ENCODE measurements at places on chromosomes 3 and 15.

- no peak for DNase-seq
Measured at GRCh38 chr3:30342318-30343060, 263.9 kb upstream of the TGFBR2 start.

DNA sequence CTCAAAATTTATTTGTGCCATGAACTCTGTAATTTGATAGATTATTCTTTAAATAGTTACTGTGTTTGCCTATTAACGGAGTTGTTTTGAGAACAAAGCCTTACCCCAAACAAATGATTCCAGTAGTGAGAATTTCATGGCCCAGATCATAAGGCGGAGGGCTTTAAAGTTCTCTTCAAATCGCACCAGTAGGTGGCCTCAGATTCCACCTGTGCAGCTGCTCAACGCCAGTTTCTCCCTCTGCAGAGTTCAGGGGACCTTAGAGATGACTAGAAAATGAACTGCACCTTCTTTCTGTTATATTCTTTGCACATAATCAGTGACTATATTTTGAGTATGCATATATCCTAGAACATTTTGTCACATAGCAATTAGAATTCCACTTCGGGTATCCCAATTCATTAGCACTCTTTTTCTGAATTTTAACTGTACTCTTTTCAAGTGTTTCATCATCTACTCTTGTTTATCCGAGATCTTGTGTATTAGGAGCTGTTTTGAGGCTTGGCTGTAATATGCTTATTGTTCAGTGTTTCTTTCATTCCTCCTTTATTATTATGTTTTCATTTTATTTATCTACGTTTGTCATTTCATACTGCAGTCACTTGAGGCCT is 232.6 kb upstream of the CHRM5 start:
- DNase-seq, result no peak

- no peak for DNase-seq
Measured at GRCh38 chr15:63338170-63338569, 43.5 kb downstream of the CA12 start.

DNA sequence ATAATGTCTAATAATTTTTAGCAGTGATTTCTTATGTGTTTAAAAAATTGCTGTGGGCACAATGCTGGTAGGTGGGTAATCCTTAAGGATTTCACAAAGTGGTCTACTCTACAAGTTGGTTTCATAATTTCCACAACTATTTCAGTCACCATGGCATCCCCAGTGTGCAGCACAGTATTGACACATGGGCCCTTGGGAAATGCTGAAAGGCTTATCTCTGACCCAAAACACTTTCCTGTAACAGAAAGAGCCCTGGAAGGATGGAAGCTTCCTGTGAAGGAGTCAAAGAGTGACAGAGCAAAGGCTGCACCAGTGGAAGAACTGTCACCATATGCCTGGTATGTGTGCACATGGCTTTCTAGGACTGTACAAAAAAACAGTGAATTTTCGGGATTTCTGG is 153.7 kb downstream of the ANO10 start:
- no peak for DNase-seq

- DNase-seq, result no peak
Measured at GRCh38 chr3:107412376-107412775, 35.1 kb downstream of the CCDC54 start.

GRCh38 chr15:58475573-58476524 is 44.1 kb downstream of the LIPC start:
- DNase-seq, result no peak

GRCh38 chr15:71136793-71137518 is 21.7 kb downstream of the THSD4 start:
- DNase-seq, result no peak

GRCh38 chr3:41405466-41405865 is 206.2 kb downstream of the CTNNB1 start:
- peak; percentile 22 for DNase-seq

DNA sequence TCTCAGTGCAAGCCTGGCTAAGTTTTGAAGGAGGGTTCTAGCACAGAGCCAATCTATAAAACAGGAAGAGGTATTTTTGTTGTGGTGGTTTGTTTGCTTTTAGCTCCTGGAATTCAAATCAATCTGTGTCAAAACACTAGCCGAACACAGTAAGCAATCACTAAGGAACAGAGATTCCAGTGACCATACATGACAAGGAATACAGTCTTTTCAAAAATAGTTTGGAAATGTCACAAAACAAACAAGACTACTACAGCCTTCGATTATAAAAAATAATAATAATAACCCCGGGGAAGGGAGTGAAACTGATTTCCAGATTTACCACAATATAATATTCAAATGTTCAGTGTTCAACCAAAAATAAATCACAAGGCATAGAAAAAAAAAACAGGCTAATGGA is 166.5 kb downstream of the OCA2 start:
- no peak for DNase-seq

GRCh38 chr15:33215941-33216872 is 21.7 kb upstream of the FMN1 start:
- no peak for DNase-seq

- no peak for DNase-seq
Measured at GRCh38 chr3:67461667-67462142, 192.7 kb downstream of the SUCLG2 start.

DNA sequence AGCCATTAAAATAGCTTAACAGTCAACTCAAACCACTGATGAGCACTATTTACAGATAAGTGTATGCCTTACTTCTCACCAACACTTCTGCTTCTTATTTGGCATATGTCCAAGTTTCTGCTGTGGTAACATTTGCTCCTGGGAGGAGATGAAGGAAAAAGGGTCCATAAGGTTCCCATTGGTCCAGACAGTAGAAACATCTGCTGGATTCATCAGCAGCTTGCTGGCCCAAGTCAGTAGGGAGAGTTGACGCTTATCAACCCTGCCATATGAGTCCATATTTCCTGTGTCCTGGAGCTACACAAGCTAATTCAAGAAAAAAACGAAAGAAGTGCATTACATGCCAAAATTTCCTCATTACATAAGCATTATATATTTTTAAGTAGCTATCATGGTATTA is 824.5 kb downstream of the CADM2 start:
- no peak for DNase-seq

- peak; percentile 11 for DNase-seq
Measured at GRCh38 chr15:59371458-59372351, 966 bp downstream of the MYO1E start.

DNA sequence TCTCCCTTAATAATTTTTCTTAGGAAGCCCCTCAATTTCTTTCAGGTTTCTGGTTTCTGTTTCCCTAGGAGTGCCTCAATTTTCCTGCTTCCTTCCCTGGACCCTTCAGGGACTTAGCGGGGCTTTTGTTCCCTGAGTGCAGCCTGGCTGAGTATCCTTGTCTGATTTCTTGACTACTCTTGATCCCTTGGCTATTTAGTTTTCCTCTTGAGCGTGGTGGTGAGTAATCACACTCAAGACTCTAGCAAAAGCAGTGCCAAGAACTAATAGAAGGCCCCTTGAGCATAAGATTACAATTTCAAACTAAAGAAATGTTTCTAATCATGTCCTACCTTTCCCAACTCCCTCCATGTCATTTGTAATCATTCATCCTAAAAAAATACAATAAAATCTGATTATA is 94.3 kb upstream of the C3orf80 start:
- DNase-seq, result no peak

GRCh38 chr3:9776896-9777693 is 7.3 kb upstream of the CAMK1 start:
- no peak for DNase-seq

DNA sequence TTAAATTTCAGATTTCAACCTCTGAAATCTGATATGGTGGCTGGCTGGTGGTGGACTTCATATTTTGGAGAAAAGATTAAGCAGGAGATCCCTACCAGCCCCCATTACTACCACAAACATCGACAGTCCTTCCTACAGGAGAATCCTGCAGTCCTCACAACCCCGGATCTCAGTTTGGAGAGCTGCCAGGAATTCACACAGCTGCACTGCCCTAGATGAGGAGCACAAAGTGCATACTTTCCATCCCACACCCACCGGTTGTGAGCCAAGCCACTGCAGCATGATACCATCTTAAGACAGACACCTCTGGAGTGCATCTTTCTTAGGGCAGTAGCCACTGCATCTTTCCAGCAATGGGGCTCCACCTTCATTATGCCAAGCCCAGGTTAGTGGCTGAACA is 185.5 kb upstream of the GPR149 start:
- no peak for DNase-seq

DNA sequence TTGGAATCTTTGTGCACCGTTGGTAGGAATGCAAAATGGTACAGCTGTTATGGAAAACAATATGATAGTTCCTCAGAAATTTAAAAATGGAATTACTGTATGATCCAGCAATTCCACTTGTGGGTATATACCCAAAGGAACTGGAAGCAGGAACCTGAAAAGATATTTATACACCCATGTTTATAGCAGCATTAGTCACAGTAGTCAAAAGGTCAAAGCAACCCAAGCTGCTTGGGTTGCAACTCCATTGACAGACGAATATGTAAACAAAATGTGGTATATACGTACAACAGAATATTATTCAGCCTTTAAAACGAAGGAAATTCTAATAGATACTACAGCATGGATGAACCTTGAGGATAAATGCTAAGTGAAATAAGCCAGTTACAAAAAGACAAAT is 35.0 kb upstream of the CAPN3 start:
- DNase-seq, result no peak

GRCh38 chr3:171245796-171246765 is 214.1 kb downstream of the TNIK start:
- DNase-seq, result no peak

GRCh38 chr3:159941038-159942000 is 47.3 kb upstream of the IL12A start:
- DNase-seq, result no peak

DNA sequence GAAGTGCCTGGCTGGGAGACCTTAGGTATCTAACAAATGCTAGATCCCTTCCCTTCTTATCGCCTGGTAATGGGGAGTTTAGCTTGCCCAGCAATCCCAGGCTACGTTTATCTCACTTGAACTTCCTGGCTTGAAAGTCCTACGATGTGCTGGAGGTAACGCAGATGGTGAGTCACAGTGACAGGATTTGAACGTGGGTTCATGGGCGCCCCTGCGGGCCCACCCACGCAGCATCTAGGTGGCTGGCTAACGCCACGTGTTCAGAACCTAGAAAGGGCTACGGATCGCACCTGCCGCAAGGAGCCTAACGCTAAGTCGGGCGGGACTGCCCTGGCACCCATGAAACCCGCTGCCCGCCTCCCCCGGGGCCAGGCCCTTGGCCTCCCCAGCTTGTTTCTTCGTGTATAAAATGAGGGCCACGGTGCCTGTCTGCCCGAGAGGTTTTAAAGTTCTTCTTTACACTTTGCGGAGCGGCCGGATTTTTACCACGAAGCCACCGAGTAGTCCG is 600 bp upstream of the USP3 start:
- DNase-seq, result peak; percentile 79

GRCh38 chr3:43473244-43473643 is 148.6 kb downstream of the ANO10 start:
- no peak for DNase-seq

- no peak for DNase-seq
Measured at GRCh38 chr15:72060687-72061250, 57.2 kb downstream of the MYO9A start.

GRCh38 chr3:108381529-108382140 is 85.3 kb downstream of the HHLA2 start:
- DNase-seq, result no peak

DNA sequence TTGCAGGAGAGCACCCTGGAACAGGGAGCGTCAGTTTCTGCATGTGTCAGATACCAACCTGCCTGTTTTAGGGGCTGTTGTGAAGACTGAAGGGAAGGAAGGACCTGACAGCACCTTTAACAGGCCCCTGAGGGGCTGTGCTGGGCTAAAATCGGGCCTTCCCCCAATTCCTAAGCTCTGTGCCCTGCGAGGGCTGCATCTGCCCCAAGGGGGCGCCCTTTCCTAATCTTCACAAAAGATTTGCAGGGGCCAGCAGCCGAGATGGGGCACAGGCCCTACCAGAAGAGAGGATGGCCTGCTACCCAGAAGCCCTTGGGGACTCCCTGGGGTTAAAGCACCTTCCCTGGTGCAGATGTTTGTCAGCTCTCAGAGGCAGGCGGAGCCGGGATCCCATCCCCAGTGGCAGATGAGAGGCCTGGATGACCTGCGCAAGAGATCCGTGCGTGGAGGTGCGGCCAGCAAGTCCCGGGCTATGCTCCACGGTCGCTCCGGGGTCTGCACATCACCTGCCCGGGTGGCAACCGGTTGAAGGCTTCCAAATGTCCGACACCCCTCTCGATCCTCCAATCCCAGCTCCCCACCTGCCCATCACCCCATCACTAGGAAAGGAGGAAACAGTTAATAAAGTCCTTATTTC is 53.6 kb downstream of the RHCG start:
- DNase-seq, result no peak

DNA sequence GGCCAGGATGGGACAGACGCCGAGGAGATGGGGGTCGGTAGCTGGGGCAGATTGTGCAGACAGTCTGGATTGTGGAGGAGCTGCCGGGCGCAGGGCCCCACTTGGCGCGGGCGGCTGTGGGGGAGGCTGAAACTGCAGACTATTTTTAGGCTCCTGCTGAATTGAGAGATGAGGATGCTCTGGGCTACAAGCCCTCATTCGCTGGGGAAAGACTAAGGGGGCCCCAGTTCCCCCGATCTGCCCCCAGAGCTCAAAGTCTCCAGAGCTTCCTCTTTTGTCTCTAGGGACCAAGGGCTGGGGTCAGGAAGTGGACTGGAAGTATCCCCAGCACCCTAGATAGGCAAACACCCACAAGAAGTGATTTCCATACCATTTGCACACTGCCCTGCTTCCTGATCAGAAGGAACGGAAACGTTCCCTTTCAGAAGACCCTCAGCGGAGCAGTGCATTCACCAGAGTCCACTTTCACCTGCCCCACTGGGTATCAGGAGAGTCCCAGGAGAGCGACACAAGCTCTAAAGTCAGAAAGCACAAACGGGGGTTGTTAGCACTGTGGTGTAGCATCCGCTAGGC is 29.7 kb downstream of the SEMA7A start:
- DNase-seq, result no peak

GRCh38 chr3:59714066-59714465 is 664.2 kb upstream of the CFAP20DC start:
- no peak for DNase-seq

- no peak for DNase-seq
Measured at GRCh38 chr15:101193120-101193644, 58.7 kb downstream of the CHSY1 start.

DNA sequence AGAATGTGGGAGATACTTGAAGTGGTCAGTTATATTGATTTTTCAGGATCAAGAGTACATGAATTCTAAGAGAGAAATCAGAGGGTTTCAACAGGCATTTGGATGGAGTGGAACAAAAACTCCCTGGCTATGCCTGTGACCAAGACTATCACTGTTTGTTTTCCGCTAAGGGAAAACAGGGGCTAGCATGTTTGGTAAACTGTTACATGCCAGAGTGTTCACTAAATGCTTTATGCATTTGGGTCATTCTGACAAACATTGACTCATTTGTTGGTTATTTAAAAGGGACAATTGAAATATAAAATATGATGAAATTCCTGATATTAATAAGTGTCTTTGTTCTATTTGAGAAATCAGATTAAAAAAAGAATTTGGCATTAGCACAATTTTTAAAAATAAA is 603.9 kb upstream of the KCNMB2 start:
- no peak for DNase-seq

Data from T-helper 1 cell (primary cell).